ENCODE measurements at places on chromosomes 12 and 14. TPM values are rescaled to one million over a fixed set of nuclear protein-coding genes. Genes with fewer than 3 reads are reported as not detected.

GUCY2C gene
- not detected for polyA plus RNA-seq

GNG2 gene
- polyA plus RNA-seq, result 203 TPM

GRCh38 chr14:95095996-95096395, 61.3 kb downstream of the DICER1 start:
- no peak for DNase-seq

SERPINA10 gene
- polyA plus RNA-seq, result not detected

LRRIQ1 gene
- not detected for polyA plus RNA-seq

- no peak for DNase-seq
Measured at GRCh38 chr14:72416892-72417291, 477.0 kb downstream of the DPF3 start.

DNA sequence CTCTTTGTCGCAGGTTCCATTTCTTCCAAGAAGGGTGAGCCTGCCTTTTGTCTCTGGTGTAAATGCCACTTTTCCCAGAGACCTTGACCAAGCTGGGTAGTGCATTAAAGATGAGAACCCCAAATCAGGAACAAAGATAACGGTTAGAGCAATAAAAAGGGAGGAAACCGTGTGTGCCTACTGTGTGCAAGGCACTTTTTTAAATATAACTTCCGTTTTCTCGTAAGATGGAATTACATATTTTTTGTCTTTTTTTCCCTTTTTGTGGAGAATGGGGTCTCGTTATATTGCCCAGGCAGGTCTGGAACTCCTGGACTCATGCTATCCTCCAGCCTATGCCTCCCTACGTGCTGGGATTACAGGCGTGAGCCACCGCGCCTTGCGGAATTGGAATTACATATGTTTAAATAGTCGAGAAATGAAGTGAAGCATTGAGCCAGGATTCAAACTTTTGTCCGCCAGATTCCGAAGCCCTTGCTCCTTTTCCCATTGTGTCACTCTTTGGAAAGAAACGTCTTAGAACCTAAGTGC, 506 bp upstream of the NABP2 start:
- DNase-seq, result no peak

RPS6KA5 gene
- polyA plus RNA-seq, result 20.9 TPM

DNA sequence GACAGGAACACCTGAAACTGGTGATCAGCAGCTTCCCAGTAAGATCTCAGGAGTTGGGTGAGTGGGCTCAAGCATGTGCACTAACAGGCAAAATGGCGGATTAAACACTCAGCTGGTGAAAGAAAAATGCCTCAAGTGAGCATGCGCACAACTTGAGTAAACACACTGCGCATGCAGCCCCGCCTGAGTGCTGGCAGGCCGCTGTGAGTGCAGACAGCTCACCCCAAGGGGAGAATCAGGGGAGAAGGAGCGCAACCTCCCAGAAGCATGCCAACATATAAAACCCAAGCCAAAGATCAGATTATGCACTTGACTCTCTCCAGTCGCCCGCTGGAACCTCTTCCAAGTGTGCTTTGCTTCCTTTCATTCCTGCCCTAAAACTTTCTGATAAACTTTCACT, 125.8 kb downstream of the VRK1 start:
- no peak for DNase-seq

GRCh38 chr12:98410356-98410755, 105.0 kb upstream of the TMPO start:
- DNase-seq, result no peak

ADAMTS20 gene
- polyA plus RNA-seq, result not detected

GRCh38 chr14:102591372-102591943, 991 bp upstream of the RCOR1 start:
- DNase-seq, result peak; percentile 32

DNA sequence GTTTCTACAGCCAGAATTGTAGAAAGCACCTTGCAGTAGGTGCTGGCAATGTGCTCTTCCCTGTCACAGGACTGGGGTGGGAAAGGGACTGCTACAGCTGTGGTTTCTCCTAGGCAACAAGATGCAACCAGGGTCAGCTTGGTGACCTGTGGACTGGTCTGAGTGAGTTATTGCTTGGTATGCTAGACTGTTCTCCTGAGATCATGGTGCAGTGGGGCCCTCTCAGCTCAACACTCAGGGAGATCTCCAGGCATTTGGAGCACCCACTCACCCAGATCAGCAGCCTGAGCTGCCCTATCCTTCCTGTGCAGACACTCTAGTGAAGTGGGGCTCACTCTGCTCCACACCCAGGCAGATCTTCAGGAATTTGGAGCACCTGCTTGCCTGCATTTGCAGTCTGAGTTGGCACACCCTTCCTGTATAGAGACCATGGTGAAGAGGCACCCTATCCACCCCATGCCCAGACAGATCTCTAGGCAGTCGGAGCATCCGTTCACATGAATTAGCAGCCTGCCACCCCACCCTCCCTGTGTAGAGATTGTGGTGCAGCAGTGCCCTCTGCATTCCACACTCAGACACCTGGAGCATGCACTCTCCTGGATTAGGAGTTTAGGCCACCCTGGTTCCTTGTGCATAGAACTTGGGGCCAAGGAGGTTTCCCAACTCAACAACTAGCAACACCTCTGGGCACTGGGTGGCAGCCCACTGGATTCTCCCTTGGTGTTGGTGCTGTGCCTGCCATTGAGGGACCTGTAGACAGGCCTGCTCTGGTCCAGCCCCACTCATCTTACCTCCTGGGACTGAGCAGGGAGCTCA, 3.8 kb upstream of the FAM186B start:
- no peak for DNase-seq

- no peak for DNase-seq
Measured at GRCh38 chr12:80504389-80505163, 60.5 kb downstream of the PTPRQ start.

GRCh38 chr14:74491956-74492775, 939 bp downstream of the NPC2 start:
- DNase-seq, result no peak

GRCh38 chr14:33945210-33946088, 5.4 kb downstream of the EGLN3 start:
- DNase-seq, result no peak

SIX6 gene
- polyA plus RNA-seq, result not detected

Data from CD4-positive, CD25-positive, alpha-beta regulatory T cell (primary cell).